Glutamatergic neuron (in vitro differentiated cells): ENCODE measurements at places on chromosomes 4 and X. TPM values are rescaled to one million over a fixed set of nuclear protein-coding genes. Genes with fewer than 3 reads are reported as not detected.
A peak's percentile ranks its signal among the peaks of the same experiment; 100 is the strongest.

- DNase-seq: peak; percentile 59
Observed at GRCh38 chr4:150209140-150209829, 131.0 kb downstream of the DCLK2 start.

- no peak for DNase-seq
Observed at GRCh38 chr4:125681240-125681639, 366.5 kb downstream of the FAT4 start.

DNA sequence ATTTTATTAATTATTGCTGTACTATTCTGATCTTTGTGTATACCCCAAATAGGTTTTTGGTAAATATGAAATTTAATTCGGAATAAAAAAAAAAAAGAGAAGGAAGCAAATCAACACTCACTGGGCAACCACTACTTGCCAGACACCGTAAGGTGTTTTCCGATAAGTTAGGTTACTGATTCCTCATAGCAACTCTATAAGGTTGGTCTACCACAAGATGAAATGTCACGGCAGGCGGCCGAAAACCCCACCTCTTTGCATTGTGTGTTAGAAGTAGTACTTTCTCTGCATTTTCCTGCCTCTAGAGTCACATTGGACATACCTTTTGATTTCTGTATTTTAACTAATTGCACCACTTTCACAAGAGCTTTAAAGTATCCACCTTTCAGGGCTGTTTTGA, 44.5 kb upstream of the RASGEF1B start:
- DNase-seq: no peak

- DNase-seq: no peak
Observed at GRCh38 chrX:23826216-23826615, 43.2 kb downstream of the SAT1 start.

DNA sequence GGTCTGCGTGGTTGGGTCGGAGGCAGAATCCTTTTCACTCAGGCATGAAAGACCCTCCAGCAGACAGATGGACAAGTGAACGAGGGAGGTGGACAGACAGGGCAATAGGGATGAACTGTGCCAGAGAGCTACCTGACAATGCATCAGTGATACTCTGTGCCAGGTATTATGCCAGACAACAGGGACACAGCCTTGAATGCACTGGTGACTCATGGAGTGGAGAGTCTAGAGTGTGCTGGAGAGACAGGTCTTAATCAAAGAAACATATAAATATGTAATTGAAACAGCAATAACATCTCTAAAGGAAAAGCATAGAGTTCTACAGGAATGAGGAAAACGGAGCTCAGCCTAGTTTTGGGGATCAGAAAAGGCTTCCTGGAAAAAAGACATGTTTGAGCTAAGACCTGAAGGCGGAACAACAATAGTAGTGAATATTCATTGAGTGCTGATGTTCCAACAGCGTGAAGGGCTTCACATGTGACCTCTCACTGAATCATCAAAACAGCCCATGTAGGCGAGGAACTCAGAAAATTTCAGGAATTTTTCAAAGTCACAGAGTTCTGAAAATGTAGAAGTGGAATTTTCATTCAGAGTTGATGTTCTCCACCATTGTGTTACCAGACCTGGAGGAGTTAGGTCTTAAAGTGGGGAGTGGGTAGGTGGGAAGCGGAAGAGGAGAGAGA, 20.0 kb upstream of the FGFBP2 start:
- DNase-seq: no peak

GRCh38 chr4:18847249-18847890, 825.8 kb upstream of the LCORL start:
- no peak for DNase-seq

GRCh38 chr4:118177126-118177525, 142.8 kb downstream of the NDST3 start:
- DNase-seq: no peak

- no peak for DNase-seq
Observed at GRCh38 chrX:799808-800207, 169.2 kb downstream of the SHOX start.

- DNase-seq: no peak
Observed at GRCh38 chr4:70818921-70819320, 20.8 kb downstream of the GRSF1 start.

DNA sequence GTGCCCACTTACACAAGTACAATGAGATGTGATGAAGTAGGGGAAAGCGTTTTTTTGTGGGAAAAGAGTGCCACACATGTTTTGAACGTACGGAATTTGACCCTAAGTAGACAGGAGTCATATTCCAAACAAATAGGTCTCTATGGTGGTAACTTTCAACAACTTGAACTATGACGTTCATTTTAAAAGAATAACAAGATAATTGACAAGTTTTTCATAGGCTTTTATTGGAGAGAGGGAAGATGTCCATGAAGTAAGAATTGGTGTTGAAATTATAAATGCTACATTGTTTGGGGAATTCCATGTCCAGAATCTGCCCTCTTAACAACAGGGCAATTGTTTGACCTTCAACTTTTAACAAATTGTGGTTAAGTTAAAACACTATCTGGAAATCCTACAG, 126.5 kb downstream of the GASK1B start:
- DNase-seq: no peak

- DNase-seq: no peak
Observed at GRCh38 chr4:150217192-150217591, 138.9 kb downstream of the DCLK2 start.

- no peak for DNase-seq
Observed at GRCh38 chr4:180398564-180398963, 1844.6 kb upstream of the TENM3 start.

DNA sequence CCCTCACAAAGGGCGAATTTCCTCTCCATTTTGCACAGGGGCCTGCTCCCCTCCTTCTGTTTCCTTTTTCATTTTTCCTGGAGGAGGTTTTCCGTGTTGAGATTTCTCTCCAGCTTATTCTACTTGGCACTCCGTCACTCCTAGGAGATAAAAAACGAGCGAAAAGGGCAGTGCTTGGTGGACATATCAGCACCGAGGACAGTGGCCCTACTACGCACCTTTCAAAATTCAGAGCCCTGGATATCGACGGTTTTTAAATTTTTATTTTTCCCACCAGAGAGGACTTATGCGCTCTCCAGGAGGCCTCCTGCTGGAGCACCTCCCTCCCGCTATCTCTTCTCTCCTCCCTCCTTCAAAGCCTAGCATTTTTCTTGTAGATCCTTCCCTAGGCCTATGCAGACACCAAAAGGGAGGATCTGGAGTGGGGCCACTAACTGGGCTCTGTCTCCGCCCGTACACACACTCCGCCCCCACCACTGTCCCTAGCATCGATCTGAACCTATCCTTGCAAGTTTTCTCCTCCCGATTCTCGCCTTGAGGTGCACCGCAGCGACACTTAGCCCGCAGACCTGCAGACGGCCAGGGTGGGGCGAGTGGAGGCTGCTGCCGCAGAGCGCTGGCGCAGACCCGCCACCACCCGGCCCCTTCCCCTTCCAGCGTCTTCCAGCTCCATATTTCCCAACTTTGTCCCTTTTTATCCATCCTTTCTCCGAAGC, 8.5 kb upstream of the TCEAL9 start:
- DNase-seq: no peak

- no peak for DNase-seq
Observed at GRCh38 chr4:81508411-81509185, 36.9 kb upstream of the RASGEF1B start.

DNA sequence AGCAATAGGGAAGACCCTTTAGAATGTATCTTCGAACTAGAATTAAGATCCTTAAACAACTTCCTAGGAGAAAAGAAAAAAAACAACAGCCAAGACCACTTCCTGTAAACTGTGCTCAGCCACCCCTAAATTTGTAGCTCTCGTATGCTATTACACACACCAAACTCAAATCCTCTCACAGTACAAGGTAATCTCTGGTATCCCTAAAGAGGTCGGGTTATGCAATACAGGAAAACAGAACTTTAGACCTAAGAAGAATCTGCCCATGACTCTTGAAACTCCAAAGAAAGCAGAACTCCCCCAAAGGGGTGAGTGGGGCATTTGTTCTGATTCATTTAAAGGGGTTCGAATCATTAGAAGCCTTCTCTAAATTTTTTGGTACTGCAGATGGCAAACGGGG, 170.9 kb upstream of the CASK start:
- no peak for DNase-seq

- no peak for DNase-seq
Observed at GRCh38 chr4:54954656-54955388, 170.6 kb downstream of the KDR start.

DNA sequence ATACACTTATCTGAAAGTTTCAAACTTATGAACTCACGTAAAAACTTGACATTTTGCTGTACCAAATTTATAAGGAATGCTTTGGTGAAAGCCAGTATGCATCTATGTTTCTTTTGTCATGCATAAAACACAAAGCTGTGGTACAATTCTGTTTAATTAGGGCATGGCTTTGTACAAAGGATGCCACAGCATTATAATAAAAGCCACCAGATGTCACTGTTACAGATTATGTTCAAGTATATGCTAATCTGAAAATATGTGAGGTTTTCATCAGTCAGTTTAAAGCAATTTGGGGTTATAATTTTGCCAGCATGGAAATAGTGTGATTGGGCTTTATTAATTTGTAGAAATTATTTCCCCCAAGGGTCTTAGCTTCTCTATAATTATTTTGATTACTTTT, 69.0 kb downstream of the ATOH1 start:
- DNase-seq: no peak

- DNase-seq: no peak
Observed at GRCh38 chrX:27751976-27752375, 55.8 kb upstream of the MAGEB10 start.

GRCh38 chrX:45502396-45502795, 301.7 kb upstream of the DIPK2B start:
- DNase-seq: no peak

DNA sequence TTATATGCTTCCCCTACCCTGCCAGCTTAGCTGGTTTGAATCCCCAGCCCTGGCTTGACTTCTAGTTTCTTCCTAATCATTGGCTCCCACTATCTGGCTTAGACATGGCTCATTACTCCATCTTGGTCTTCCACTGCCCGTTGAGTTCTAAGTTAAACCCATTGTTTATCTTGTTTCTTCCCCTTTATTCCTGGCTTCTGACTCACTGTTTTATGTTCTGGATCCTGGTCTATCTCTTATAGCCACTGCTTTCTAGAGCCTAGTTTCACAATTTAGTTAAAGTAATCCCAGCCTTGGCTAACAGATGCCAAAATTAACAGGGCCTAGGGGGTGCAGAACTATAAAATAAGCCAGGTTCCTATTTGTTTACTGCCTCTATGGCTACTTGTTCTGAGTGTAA, 120.9 kb downstream of the ARHGEF9 start:
- no peak for DNase-seq

- DNase-seq: no peak
Observed at GRCh38 chr4:84964995-84965552, 1.4 kb downstream of the WDFY3 start.

GRCh38 chr4:181982856-181983255, 260.3 kb upstream of the TENM3 start:
- no peak for DNase-seq

DNA sequence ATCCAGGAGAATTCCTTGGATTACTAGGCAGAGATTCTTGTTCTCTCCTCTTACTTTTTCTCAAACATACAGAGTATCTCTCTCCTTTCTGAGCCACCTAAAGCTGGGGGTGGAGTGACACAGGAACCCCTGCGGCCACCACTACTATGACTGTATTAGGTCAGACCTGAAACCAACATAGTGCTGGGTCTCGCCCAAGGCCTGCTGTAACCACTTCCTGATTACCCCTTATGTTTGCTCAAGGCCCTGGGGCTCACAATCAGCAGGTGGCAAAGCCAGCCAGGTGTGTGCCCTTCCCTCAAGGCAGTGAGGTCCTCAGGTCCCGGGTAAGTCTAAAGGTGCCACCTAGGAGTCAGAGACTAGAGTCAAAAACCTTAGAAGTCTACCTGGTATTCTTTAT, 166.4 kb downstream of the PARM1 start:
- no peak for DNase-seq

DNA sequence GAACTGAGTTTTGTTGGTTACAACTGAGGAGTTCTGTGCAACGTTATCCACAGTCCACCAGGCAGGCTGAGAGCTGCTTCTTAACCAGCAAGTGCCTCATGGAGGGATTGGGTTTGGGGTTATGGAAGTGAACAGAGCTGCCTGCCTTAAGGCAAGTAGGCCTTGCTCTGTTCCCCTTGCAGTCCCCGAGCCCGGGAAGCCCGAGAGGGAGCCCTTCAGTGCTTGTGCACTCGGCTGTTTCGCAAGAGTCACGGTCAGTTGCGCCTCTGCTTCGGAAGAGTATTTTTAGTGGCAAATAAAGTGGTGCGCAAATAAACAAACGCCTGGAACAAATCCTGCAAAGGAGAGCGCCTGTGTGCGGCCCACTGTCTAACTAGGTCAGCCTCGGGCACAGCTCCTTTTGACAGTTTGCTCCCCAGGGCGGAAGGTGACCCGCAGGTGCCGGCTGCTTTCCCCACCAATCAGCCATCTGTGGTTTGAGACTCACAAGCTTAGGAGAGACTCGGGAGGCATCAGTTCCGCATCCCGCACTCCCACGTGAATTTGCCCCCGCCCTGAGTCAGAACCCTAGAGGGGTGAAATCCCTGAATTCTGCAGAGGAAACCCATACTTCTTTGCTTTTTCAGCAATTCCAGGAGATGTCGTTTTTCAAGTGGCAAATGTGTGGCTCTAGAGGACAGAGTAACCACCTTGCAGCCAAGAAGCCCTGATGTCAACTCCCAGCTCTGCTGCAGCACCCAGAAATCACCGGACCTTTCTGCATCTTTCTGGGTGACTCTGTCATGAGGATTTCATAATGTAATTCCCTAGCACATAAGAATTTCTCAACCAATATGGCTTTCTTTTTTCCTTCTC, 56.8 kb downstream of the LGI2 start:
- DNase-seq: no peak

The CXCR3 gene
- not detected for total RNA-seq

The SH2D1A gene
- not detected for total RNA-seq

The UXT gene
- 64.3 TPM for total RNA-seq

The ODAPH gene
- not detected for total RNA-seq

The UPF3B gene
- total RNA-seq: 10.9 TPM

The SMAD1 gene
- 57.5 TPM for total RNA-seq

The HTN3 gene
- not detected for total RNA-seq

The BBS7 gene
- 49.8 TPM for total RNA-seq

The CHRNA9 gene
- not detected for total RNA-seq

The LRIT3 gene
- total RNA-seq: 0.12 TPM
